Activated CD8-positive, alpha-beta memory T cell treated with anti-CD3 and anti-CD28 coated beads for 1 hour (primary cell): ENCODE measurements at places on chromosomes 2 and 18.

DNA sequence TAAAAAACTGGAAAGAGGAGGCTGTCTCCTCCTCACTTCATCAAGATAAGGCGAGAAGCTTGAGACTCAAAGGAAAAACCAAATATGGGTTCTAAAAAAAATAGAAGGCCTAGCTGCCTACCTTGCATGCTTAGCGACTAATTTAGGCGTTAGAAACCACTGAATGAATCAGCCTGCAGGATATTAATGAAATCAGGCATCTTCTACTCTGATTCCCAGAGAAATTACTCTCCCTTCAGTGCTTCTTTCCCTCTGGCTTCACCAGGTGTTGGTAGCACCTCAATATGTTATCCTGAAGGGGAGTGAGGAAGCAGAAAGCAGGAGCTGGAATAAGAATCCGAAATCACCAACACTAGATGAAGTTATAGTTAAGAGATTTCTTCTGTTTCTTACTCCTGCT is 749.8 kb upstream of the NRXN1 start:
- no peak for DNase-seq

DNA sequence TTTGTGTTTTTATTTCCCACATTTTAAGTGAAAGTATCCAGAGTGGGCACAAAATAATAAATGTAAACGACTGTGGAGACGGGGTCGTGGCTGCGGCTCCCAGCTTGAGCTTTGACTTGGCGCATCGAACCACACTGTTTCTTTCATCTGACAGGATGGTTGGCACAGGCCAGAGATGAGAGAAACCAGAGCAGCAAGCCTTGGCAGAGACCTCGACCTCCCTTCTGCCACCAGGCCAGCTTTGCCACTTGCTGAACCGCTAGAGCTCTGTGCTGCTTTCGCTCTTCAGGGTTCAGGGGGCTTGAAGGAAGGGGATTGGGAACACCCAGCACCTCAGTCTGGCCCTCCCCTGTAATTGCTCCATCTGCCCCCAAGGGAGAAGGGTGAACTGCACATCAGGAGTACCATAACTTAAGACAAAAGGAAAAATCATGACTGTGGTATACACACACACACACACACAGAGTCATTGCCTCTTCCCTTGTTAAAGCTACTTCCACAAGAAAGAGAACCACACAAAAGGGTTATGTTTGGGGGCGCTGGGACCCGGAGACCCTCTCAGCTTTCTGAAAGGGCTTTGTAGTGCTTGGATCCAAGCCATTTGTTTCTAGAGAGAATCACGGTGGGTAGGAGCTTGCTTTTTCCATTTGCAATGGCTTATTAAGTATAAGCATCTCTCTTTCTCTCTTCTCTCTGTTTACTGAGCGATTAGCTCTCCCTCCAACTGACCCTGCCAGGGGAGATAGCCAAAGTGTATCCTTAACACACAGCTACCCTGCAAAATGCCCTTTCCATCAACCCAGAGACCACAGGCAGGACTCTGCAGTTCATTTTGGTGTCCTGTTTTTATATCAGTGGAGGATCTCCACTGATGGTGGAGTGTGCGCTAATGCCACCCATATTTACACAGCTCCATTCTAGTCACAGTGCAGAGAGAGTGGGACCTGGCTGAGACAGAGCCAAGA is 23.0 kb downstream of the POU3F3 start:
- DNase-seq = no peak

- no peak for DNase-seq
These were observed 3.5 kb upstream of the ARHGAP15 start for GRCh38 chr2:143125717-143126116.

- no peak for DNase-seq
These were observed 206.1 kb downstream of the KLHL29 start for GRCh38 chr2:23591111-23591510.

DNA sequence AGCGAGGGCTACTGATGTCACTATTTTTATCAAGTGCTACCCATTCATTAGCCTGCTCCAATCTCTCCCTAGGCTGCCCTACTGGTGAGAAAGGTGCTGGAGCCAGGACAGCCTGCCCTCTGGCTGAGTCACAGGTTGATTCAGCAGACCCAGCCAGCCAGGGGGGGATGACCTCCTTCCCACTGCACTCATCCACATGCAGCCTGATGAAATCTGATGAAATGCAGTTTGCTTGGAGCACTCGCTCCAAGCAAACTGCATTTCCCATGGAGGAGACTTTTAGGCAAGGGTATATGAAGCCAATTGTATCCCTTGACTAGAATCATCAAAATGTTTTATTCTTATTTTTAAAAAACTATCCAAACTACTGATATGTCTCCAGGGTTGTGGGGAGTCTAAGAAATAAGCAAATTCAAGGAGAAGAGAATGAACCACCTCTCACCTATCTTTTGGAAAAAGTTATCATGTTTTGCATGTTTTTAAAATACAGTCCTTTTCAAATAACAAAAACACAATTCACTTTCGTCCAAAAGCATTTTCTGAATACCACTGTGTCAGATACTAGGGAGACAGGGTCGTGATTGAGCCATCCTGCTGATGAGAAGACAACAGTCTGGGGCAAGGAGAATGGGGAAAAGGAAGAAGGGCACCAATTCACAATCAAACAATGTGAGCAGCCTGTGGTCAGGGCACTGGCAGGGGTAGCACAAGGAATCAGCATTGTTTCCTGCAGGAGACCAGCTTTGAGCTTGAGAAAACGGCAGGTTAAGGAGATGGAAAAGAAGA is 128.3 kb downstream of the AFF3 start:
- DNase-seq = no peak

DNA sequence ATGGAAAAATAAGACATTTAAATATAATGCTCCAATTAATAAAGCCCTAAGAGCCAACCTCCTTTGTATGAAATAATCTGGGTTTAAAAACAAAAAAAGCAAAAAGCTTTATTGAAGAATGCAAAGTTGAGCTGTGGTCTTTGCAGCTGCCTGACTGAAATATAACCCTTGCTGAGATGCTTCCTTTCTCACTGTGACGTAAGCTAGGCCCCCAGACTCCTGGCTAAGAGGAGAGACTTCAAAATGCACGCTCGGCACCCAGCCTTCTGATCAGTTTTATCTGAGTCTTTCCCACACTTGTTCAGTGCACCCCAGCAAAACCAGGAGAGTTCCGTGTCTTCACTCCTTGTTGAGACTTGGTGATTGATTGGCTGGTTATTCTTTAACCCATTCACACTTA is 115.3 kb downstream of the BCL11A start:
- no peak for DNase-seq

DNA sequence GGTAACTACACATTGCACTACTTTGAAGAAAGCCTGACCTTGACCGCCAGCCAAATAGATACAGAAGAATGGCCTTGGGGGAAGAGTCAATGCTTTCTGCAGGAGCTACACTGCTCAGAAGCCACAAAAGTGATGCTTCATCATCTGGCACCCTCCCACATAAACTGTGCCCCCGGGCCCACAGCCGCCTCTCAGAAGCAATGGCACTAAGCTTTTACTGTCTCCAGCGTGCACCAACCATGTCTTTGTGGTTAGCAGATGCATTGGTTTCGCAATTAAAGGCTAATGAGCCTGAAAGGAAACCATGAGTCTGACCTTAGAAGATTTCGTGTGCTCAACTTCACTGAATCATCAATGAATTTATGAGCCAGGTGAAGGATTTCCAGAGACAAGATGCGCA is 209.4 kb upstream of the TRIB2 start:
- DNase-seq = peak; percentile 12

- DNase-seq = no peak
These were observed 156.5 kb downstream of the CDH7 start for GRCh38 chr18:65907281-65907680.

- DNase-seq = no peak
These were observed 702.8 kb upstream of the LINC00305 start for GRCh38 chr18:64851726-64852125.

DNA sequence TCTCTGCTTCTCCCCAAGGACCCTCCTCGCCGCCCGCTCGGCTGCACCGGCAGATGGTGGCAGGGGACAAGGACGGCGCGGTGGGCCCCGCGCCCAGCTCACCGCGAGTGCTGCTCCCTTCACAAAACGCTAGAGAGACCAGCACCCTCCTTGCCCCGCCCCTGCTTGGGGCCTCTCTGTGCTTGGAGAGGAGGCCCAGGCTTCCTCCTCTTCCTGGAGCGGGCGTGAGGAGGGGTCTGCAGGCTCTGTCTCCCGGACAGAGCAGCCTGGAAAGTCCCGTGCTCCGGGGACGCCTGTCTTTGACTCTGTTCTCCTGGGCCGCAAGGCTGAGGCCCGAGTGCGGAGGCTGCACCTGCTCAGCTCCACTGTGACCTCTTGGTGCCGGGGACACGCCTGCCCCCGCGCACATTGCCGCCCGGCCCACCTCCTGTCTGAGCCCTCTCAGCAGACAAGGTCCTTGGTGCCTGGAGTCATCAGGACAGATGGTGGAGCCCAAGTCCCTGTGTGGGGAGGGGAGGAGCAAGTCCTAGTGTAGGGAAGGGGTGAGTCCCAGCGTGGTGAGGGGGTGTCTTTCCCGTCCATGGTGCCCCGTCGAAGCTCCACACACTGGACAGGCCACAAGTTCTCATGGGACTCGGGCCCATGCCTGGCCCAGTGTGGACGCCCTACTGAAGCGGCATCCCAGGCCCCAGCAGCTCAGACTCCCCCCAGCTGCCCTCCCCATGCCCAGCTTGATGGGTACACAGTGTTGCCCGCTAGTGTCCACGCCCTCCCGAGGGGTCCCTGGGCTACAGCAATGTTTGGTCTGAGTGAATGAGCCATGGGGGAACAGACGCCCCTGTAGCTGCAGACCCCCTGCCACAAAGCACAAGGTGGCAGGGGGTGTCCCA is 33.8 kb downstream of the RTP5 start:
- DNase-seq = no peak

GRCh38 chr2:147083664-147084063 is 761.2 kb upstream of the ACVR2A start:
- no peak for DNase-seq

- DNase-seq = no peak
These were observed 227.5 kb downstream of the GULP1 start for GRCh38 chr2:188519136-188519535.

- no peak for DNase-seq
These were observed 51.8 kb upstream of the RAB27B start for GRCh38 chr18:54776282-54776977.

- no peak for DNase-seq
These were observed 121.0 kb downstream of the EIPR1 start for GRCh38 chr2:3256605-3257004.

DNA sequence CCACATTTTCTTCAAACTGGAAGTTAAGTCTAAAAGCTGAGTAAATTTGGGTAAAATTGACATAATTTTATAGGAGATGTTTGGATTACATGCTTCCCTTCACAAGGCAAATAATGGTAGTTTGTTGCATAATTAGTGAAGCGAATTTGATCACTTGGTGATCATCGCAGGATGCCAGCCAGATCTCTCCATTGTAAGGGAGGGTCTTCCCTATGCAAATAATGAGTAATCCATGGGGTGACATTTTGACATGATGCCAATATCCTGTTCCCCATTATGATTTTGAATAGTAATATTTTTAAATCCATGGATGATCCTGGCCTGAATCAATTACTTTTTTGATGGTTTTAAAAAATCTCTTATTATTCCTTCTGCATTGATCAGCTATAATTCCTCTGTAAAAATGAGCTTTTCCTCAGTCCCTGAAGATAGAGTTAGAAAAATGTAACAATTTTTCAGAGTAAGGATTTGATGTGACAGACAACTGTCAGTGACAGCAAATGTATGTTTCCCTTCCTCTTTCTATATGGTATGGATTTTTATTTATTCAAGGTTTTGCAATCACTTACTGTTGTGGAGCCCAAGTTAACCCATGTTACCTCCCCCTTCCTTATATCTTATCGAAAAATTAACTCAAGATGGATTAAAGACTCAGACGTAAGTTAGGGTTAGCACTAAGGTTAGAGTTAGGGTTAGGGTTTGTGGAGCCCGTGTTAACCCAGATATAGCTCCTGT is 21.4 kb downstream of the CCL20 start:
- DNase-seq = no peak

DNA sequence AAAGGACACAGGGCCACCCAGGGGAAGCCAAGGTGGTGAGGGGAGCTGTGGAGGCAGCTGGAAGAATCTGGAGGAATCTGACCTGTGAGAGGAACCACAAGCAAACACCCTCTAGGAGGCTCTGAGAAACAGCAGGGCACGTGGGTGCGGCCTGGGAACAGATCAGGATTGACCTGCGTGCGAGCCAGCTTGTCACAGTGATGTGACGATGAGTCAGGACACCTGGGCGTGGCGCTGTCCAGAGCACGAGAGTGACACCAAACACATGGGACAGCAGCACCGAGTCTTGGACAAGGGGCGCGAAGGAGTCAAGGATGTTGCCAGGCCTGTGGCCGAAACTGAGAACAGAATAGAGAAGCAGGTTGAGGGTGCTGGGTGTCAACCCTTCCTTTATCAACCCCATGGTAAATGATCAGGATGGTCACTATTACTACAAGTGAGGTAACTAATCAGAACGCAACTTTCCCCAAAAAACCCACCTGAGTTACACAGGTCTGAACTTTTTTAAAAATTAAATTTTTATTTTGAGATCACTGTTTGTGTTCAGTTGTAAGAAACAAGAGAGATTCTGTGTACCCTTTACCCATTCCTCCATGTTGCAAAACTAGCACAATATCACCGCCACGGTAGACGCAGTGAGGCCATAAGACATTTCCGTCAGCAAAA is 637 bp upstream of the SFT2D3 start:
- DNase-seq = no peak

DNA sequence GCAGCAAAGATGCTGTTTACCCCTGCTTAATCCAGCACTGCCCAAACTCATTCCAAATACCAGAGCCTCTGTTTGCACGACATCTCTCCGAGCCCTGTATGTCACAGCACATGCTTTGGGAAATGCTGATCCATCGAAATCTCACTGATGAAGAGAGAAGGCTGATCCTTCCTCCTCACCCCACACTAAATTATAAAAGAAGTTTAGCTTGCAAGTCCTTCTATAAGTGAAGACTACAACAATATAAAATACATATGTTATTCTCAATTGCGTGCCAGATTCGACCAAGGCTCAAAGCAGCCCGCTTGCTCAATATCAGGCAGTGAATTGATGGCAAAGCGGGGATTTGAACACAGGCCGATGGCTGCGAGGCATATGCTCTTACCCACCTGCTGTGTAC is 30.7 kb upstream of the SLC35F6 start:
- no peak for DNase-seq

- DNase-seq = no peak
These were observed 191.0 kb upstream of the FN1 start for GRCh38 chr2:215626812-215627281.

- DNase-seq = no peak
These were observed 103.0 kb downstream of the QPCT start for GRCh38 chr2:37447446-37447845.

- DNase-seq = no peak
These were observed 174.0 kb downstream of the MREG start for GRCh38 chr2:215839309-215839708.

- no peak for DNase-seq
These were observed 193.3 kb upstream of the VWC2L start for GRCh38 chr2:214217599-214217998.

GRCh38 chr2:203685081-203685621 is 21.3 kb upstream of the CD28 start:
- DNase-seq = no peak

- DNase-seq = no peak
These were observed 59.0 kb downstream of the TMEM247 start for GRCh38 chr2:46538393-46538792.

- DNase-seq = no peak
These were observed 124.8 kb downstream of the KLHL29 start for GRCh38 chr2:23509596-23510292.

- no peak for DNase-seq
These were observed 235.1 kb downstream of the CDCA7 start for GRCh38 chr2:173589604-173590275.
